ENCODE measurements at places on chromosomes 5 and 9.
A peak's percentile ranks its signal among the peaks of the same experiment; 100 is the strongest.

GRCh38 chr5:78984439-78985115, 533 bp downstream of the ARSB start:
- peak; percentile 58 for DNase-seq

DNA sequence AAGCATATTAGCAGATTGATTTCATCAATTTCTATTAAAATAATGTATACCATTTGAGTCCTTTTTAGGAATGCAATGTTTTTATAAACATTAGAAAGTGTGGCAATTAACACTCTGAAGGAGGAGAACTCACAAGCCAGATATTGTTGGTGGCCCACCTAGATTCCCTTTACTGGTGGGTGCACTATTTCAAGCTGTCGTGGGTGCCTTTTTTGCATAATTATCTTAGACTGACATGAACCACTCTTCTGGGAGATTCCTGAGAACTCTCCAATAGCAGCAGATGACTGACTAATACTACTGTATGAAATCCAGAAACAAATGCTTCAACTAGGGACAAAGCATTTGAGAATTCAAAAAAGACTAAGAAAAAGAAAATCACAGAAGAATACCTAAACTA, 526.0 kb downstream of the CDH18 start:
- no peak for DNase-seq

- DNase-seq = no peak
Observed at GRCh38 chr9:124795881-124796431, 19.0 kb downstream of the OLFML2A start.

GRCh38 chr5:42026446-42026845, 101.4 kb downstream of the FBXO4 start:
- no peak for DNase-seq

DNA sequence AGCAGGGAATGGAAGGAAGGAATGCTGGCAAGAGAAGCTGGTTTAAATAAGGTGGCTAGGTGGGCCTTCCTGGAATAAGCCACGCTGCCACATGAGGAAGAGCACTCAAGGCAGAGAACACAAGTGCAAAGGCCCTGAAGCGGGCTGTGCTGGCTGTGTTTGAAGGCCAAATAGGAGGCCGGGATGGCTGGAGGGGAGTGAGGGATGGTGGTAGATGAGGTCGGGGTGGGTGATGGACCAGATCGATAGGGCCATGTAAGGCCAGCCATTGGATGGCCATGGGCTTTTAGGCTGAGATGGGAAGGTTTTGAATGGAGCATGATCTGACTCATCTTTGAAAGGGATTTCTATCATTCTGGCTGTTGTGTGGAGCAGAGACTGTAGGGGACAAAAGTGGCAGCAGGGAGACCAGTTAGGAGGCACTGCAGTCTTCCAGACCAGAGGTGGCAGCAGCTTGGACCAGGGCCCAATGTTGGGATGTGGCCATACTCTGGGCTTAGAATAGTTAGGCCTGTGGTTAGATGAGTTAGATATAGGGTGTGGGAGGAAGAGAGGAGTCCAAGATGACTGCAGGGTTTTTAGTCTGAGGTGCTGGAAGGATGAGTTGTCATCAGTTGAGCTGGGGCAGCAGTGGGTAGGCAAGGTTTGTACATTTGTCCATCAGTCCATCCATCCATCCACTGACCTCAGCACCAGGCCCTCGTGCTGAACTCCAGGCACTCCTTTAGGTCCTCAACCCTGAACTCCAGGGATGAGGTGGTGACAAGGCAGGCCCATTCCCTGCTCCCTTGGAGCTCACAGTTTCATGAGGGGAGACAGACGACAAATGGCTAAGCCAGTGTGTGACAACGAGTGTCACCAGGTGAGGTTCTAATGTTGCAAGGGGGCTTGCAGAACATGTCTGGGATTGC, 30.3 kb downstream of the NDST1 start:
- DNase-seq = no peak

DNA sequence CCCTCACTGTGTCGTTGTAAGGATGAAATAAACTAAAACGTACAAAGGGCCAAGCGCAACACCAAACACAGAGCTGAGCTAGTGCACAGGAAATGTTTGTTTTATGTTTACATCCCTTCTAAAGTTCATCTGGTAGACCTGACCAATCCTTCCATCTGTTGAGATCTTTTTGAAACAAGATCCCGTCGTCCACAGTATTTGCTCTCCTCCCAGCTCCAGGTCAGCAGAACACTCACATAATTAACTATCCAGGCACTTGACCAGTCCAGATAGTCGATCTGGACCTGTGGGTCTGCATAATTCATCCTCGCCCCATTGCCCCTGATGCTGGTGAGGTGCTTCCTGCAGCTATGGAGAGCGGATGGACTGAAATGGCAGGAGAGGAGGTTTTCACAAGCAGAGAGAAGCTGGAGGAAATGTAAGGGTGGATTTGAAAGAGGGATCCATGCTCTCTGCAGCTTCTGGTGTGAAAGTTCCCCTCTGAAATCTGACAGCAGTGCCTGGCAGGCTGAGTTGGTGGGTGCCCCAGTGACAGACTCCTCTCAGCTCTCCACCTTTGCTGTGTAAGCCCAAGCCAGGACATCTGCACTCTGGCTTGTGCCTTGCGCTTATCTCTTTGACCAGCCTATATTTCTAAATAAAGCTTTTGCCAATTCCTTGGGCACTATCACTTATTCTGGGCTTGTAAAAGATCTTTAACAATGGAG, 102.4 kb downstream of the TTLL11 start:
- no peak for DNase-seq

- no peak for DNase-seq
Observed at GRCh38 chr9:127786773-127787104, 905 bp downstream of the CDK9 start.

- DNase-seq = no peak
Observed at GRCh38 chr5:135546912-135547311, 11.1 kb upstream of the NEUROG1 start.

- no peak for DNase-seq
Observed at GRCh38 chr5:88674356-88675167, 208.4 kb downstream of the MEF2C start.

GRCh38 chr9:37678789-37679273, 28.1 kb downstream of the FRMPD1 start:
- no peak for DNase-seq

DNA sequence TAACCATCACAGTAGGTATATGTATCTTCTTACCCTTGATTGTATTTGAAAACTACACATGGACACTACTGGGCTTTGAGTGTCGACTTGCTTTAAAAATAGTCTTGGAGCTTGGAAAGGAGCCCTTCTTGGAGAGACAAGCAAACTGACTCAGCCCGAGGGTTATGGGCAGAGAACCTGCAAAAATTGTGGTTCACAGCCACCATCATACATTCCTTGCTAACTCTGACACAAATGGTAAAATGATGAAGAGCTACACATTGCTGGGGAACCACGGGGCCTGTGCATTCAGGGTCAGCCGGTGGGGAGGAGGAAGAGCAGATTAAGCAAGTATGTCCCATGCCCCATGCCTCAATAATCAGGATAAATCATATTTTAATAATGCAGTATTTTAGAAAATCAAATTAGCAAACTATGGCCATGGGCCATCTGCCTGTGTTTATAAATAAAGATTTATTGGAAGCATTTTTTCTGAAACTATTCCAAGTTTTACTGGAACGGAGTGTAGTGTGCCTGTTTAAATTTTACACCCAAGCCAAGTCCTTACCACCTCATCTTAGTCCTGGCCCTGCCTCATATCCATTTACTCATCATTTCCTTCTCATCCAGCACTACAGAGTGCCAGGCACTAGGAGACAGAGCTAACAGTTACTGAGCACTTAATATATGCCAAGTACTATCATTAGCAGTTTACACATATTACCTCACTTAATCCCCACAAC, 195.7 kb downstream of the PALM2AKAP2 start:
- DNase-seq = peak; percentile 66

DNA sequence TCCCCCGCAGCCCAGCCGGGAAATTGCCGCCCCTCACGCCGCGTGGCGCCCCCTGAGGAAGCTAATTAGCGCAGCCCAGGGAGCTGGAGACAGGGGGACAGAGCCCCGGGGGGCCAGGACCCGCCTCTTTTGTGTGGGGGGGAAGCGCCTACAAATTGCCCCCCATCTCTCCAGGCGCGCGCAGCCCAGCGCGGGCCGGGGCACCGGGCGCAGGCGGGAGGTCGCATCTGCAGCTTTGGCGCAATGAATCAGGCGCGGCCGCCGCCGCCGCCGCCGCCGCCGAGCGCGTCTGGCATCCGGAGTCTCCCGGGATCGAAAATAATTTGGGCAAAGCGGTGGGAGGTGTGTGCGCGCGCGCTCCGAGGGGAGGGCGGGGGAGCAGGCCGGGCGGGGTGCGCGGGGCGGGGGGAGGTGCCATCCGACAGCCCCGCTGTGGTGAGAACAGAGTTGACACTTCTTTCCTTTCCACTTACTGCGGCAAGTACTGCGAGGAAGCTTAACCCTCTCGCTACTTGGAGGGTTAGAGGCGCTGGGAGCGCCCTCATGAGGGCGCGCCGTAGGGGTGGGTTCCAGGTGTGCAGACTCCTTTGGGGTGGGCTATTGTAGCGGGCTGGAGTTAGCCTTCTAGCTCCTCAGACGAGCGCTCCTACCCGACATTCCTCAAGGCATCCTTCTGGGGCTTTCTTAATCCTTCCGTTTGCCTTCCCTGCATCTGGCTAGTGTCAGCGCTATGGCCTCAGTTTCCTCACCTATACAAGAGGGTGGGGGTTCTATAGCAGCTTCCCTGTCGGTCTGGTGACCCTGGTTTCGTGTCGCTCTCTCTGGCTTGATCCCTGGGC, 63.1 kb downstream of the CXXC5 start:
- DNase-seq = no peak

DNA sequence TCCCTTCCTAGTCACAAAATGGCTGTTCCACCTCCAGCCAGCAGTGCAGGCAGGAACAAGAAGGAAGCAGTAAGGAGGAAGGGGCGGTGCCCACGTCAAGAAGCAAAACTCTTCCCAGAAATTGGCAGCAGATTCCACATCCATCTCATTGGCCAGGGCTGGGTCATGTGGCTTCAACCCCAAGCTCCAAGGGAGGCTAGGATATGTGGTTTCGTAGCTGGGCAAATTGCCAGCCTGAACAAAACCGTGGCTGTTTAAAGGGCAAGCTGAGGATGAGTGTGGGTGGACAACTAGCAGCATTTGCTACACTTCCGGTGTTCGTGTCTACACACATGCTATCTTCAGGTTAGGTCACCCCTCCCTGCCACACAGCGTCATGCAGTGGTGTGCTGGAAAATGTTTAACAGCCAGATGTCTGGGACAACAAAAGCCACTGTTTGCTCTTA, 92.1 kb upstream of the MAP1B start:
- DNase-seq = peak; percentile 21

DNA sequence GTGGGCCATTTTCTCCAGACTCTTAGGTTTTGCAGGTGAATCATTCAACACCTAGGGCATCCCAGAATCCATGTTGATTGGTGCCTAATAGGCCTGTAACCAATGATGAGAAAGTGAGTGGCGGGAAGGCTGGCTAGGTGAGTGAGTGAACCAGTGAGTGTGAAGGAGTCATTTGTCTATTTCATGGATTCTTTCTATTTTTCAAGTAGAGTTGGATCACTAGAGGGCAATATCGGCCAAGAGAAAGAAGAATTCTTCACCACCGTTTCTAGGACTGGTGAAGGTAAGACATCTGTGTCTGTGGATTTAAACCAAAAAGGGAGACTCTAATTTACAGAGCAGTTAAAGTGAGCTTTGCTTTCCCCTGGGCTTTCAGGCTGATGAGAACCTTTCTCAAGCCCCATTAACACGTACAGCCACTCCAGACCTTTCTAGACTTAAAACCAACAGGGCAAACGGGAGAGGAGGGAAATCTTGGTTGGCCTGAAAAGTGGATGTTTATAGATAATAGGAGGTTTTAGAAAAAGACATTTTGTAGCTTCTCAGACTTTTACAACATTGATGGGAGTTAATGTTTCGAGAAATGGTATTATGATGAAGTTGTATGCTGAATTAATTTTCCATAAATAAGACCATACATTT, 114.3 kb upstream of the IL12B start:
- no peak for DNase-seq

DNA sequence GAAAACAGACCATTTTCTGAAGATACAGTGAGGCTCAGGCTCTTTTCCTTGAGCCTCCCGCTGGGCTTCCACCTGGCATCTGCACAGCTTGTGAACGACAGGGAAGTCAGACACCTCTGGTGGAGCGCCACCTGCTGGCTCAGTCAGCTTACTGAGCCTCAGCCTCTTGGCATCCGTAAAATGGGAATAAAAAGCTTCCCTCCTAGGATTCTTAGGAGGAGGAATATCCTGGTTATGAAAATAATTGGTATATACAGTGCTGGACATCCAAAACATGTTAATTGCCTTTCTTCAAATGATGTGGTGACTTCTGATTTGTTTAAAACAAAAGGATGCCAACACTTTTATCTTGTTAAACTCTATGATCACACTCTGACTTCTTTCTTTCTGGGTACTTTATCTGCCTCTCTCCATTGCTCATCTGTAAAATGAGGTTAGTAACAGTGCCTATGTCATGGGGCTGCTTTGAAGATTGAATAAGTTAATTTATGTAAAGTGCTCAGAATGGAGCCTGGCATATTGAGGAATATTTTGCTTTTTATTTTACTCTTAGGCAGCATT, 67.5 kb downstream of the MAMDC2 start:
- no peak for DNase-seq

DNA sequence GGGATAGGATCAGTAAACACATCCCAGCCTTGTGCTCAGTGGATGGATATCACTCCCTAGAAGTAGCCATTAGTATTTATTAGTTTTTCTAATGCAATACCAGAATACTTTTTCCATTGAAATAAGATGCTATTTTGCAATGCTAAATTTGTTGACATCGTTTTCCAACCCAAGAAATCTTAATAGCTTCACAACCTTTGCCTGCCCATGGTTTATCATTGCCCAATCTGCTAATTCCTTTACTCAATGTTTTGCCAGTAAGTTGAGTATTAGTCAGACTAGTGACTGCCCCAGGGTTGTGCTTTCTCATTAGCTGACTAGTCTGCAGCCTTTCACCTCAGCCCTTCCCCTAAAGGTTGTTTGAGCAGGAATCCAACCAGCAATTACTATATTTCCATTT, 62.9 kb downstream of the NREP start:
- DNase-seq = no peak

- DNase-seq = no peak
Observed at GRCh38 chr5:52543594-52543993, 244.1 kb upstream of the ITGA1 start.

GRCh38 chr5:151002250-151002649, 18.1 kb upstream of the GPX3 start:
- no peak for DNase-seq

DNA sequence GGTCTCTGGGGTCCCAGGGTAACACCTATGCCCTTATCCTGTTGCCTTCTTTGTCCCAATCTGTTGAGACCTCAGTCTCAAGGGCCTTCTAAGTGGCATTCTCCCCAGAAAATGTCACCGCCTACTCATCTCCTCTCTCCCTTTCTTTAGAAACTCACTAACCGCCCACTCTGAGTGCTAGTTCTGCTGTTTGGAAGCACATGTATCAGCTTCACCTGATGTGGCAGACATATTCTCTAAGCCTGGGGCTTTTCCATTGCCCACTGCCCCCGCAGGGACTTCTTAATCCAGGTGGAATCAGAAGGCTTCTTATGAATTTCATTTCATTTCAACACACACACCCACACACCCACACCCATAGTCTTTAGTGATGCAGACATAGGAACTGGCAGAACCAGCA, 165.1 kb downstream of the ASTN2 start:
- no peak for DNase-seq
